ENCODE measurements at places on chromosomes 2 and 18. TPM values are rescaled to one million over a fixed set of nuclear protein-coding genes. Genes with fewer than 3 reads are reported as not detected.

- DNase-seq, result no peak
These were observed 37.7 kb downstream of the CD28 start for GRCh38 chr2:203744091-203744490.

ACADL gene
- 9.0 TPM for total RNA-seq

- DNase-seq, result no peak
These were observed 25.3 kb downstream of the INPP4A start for GRCh38 chr2:98469862-98470544.

UGT1A4 gene
- 23.2 TPM for total RNA-seq

DNA sequence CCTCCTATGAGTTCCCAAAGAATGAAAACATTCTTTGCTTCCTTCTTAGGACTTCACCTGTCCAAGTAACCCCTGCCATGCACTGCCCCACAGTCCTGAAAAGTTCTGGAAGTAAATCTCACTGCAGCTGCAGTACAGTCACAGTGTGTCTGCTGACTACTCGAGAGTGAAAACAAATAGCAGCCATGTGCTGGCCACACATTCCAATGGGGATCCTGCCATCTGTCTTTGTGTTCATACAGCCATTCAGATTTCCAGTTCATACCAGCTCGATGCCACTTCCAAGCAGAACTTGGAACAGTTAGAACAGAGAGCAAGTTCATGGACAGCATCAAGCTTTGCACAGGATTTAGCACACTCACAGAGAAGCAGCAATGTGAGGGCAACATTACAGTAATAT is 629.9 kb upstream of the ACVR2A start:
- DNase-seq, result no peak

- no peak for DNase-seq
These were observed 300.0 kb upstream of the PIK3C3 start for GRCh38 chr18:41655074-41655473.

MEIS1 gene
- total RNA-seq, result 105 TPM

DNA sequence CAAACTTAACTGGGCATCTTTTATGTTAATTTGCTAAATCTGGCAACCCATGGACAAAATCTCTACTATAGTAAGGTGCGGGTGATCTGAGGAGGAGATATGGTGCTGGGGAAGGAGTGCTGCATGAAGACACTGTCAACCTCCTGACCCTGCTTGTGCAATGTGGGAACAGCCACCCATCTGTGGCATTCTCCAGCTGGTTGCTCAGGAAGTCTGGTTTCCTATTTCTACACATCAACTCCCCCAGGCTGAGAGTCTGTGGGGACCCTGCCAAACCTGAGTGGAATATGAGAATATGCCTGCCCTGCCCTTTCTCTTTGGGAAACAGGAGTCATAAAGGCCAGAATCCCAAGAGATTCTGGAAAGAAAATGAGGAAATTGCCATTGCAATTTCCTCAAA is 60.1 kb upstream of the PAX3 start:
- no peak for DNase-seq

DNA sequence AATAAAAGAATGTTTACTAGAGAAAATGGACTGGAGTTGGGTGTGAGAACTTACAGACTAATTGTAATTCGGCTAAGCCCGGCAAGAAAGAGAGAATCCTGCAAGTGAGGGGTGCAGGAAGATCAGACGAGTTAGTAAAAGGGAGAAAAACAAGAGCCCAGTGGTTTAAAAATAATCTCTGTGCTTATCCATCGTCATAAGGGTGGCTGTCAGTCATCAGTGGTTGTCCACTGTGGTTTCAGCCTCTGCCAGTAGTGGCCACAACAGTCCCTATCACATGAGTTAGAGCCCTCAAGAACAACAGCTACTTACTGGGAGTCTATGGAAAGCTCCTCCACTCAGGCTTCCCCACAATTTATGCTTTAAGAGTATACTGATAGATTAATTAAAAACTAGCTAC is 239.8 kb downstream of the SETBP1 start:
- DNase-seq, result no peak

COL5A2 gene
- 21.8 TPM for total RNA-seq

DNA sequence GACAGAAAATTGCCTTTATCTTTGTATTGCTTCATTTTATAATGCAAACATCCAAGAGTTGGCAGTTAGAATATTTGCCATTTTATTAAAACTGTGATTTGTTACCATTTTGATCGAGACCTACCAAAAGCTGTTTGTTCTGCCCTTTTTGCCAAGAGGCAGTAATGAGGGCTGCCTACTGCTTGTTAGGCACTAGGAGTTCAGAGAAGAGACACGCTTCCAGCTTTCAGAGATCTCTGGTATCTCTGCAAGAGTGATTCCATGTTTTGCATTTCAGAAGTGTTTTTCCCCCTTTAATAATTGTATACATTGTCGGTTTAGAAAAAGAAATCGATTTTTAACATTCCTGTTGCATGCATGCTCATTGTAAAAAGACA is 628 bp downstream of the MRPL30 start:
- no peak for DNase-seq

DNA sequence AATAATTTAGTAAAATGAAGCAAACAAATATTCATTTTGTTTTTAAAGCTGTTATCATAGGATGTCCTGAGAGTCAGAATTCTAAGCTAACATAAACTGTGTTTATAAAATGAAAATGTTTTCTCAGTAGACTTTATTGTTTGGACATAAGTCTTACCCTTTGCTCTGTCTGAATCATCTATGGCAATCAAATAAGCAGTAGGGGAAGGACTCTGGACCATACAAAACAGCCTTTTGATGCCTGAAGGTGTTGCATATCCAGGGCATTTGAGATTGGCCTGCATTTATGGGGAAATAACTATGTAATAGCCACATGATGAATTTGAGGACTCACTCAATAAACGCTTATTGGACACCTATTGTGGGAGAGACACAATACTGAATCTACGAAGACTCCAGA is 123.0 kb upstream of the ATP5MC3 start:
- no peak for DNase-seq

DNA sequence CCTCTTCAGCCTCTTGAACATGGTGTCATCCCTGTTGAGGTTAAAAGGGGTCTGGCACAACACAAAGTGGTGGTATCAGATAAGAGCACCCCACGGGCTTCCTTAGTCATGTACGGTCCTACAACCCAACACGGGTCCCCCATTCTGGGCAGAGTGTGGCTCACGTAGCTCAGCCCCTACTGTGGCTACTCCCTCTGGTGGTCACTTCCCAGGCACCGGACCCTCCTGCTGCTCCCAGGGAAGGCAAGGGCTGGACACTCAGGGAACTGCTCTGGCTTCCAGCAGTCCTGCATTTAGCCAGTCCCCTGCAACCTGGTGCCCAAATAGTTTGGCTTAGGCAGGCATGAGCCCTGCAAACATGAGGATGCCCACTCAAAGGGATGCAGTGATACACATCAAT is 58.6 kb downstream of the GALNT14 start:
- no peak for DNase-seq

DNA sequence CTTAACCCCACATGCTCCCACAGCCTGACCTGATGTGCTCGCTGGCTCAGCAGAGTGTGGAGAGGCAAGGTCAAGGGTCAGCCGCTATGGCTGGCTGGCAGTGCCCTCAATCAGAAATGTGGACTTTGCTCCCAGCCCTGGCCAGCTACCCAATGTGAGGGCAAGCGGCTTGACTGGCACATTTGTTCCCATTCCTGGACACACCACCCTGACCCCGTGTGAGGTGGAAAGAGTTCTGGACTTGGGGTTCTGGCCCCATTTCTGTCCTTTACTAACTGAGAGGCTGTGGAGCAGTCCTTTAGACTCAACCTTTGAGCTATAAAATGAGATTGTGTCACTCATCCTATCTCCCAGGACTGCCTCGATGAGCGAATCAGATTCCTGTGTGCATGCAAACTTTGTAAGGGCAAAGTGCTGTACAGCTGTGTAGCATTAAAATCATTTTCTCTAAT is 9.1 kb downstream of the THNSL2 start:
- no peak for DNase-seq

- no peak for DNase-seq
These were observed 6.5 kb downstream of the NCAPH start for GRCh38 chr2:96342085-96342484.

SPP2 gene
- total RNA-seq, result not detected

PPP1R1C gene
- 2.0 TPM for total RNA-seq

GRCh38 chr18:11108947-11109346 is 40.4 kb downstream of the PIEZO2 start:
- DNase-seq, result no peak

GRCh38 chr18:13628211-13628610 is 98.1 kb downstream of the FAM210A start:
- DNase-seq, result no peak

PDCL3 gene
- total RNA-seq, result 23.7 TPM

- DNase-seq, result no peak
These were observed 169.5 kb downstream of the GFPT1 start for GRCh38 chr2:69217333-69218080.

GRCh38 chr2:205323929-205324328 is 358.4 kb upstream of the NRP2 start:
- DNase-seq, result no peak

FAM117B gene
- 20.6 TPM for total RNA-seq

DNA sequence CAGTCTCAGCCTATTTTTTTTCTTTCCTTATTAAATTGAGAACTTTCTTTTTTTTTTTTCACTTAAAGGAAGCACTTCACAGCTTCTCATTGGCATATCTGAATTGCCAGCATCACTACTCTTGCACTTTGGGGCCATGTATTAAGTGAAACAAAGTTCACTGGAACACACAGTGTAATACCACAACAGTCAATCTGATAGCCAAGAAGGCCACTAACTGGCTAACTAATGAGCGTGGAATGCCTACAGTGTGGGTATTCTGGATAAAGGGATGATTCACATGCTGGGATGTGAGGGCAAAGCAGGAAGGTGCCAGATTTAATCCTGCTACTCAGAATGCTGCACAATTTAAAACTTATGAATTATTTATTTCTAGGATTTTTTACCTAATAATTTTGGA is 11.7 kb upstream of the C18orf63 start:
- no peak for DNase-seq

DNA sequence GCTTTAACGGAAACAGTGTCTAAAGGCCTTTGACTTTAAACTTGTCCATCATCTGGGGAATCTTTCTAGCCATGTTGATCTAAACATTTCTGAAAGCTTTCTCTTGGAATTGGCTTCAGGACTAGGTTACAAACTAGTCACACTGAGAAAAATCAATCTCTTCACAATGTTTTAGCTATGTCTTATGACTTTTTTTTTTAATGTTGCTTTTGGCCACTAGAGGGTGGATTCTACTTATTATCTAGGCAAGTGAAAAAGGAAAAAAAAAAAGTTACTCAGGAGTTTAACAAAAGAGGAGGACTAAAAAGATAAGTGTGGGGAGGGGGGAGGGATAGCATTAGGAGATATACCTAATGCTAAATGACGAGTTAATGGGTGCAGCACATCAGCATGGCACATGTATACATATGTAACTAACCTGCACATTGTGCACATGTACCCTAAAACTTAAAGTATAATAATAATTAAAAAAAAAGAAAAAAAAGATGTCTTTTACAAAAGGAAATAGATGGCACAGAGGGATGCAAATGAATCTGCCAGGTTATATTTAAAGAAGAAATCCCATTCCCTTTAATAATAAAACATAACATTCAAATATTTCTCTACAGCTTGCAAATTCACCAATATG is 160.4 kb upstream of the PID1 start:
- DNase-seq, result no peak

DNA sequence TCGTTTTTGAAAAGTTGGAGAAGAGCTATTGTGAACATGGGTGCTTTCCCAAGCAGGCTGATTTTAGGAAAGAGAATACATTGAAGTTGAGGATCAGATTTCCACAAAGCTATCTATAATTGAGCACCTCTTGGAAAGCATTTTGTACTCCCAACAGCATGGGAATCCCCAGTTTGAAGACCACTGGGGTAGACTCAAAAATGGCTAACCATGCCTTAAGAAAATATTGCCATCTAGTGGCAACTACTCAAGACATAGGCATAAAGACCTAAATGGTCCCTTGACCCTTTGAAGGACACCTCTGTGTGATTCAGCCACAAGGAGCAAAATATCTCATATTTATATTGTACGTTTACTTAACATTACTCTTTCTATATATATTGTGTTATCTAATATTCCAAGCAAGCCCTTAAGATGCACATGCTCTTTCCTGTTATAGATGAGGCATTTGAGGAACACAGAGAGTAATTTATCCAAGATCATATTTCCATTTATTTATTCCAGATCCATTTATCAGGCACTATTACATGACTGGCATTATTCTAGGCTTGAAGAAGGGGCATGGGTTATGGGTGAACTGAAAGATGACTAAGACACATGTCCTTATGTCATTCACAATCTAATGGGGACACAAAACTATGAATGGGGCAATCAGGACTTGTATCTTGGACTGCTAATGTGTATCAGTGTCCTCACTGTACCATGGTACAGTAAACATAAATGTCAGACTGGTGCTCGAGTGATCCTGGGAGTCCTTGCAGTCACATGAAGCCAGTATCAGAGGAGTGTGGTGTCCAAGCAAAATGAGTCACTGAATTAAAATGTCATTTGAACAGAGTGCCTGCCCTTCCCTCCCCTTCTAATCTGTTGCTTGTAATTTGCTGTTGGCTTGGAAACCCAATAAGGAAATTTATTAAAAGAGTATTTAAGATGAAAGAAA is 121.0 kb upstream of the XPO1 start:
- no peak for DNase-seq

GRCh38 chr18:36211612-36212065 is 24.3 kb downstream of the MOCOS start:
- no peak for DNase-seq
